ENCODE measurements at places on chromosomes 7 and 10.

DNA sequence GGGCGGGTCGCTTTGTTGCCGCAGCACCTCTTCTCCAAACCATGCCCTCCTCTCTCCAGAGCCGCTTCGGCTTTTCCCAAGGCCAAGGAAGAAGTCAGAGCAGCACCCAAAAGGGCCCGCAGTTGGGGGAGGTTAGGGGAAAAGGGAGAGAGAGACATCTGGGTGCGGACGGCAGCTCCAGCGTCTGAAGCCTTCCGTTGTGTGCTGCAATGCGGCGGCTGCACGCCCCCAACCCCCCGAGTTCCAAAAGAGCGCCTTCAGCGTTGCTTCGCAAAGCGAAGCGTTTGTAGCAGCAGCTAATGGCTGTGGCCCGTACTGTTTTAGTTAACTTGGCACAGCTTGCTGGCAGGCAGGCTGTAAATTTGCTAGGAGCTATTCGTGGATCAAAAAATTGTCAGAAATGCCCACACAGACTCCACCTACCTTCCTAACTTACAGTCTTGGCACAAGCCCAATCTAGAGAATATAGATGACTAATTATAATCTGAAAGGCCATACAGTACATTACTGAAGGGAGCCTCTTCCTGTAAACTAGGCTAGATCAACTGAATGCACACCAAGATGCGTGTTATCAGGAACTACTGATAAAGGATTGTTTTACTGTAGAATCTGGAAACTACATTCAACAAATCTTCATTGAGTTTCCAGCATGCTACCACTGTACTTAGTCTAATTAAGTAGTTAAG lies 1.1 kb upstream of the KBTBD2 start:
- DNase-seq, result peak; percentile 13

GRCh38 chr7:155996718-155997280 lies 184.5 kb upstream of the SHH start:
- no peak for DNase-seq

DNA sequence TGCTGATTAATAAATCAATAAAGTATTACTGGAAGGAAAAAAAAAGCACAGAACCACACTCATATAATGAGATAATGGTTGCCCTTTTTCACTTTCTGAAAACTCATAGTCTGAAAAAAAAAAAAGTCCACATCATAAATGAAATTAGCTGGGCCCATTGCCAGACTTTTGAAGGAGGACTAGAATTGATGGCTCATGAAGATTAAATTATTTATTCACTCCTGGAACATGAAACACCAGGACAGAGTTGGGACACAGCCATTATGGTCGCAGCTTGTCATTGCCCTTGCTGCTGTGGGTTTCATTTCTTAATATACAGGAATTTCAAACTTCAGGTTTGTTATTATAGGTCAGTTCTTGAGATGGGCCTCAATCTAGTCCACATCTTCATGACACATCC lies 91.9 kb downstream of the CNTNAP2 start:
- no peak for DNase-seq

GRCh38 chr7:33432821-33433220 lies 303.5 kb downstream of the BBS9 start:
- DNase-seq, result no peak

DNA sequence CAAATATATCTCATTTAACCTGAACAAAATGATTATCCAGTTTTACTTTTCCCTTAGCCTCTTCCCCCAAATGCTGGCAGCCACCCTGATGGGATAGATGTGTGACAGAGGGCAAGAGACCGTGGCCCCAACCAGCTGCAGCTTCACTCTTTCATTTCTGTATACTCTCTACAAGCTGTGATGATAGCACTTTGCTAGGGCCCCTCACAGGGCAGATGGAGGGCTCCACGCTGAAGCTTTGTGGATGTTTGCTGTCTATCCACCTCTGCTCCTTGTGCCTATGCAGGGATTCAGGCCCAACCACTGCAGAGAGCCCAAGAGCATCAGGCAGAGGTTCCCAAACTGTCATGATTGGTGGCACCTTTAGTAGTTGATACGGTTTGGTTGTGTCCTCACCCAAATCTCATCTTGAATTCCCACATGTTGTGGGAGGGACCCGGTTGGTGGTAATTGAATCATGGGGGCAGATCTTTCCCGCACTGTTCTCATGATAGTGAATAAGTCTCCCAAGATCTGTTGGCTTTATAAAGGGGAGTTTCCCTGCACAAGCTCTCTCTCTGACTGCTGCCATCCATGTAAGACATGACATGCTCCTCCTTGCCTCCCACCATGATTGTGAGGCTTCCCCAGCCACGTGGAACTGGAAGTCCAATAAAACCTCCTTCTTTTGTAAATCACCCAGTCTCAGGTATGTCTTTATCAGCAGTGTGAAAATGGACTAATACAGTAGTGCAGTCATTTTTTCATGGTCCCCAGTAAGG lies 20.1 kb downstream of the HTRA1 start:
- DNase-seq, result no peak

DNA sequence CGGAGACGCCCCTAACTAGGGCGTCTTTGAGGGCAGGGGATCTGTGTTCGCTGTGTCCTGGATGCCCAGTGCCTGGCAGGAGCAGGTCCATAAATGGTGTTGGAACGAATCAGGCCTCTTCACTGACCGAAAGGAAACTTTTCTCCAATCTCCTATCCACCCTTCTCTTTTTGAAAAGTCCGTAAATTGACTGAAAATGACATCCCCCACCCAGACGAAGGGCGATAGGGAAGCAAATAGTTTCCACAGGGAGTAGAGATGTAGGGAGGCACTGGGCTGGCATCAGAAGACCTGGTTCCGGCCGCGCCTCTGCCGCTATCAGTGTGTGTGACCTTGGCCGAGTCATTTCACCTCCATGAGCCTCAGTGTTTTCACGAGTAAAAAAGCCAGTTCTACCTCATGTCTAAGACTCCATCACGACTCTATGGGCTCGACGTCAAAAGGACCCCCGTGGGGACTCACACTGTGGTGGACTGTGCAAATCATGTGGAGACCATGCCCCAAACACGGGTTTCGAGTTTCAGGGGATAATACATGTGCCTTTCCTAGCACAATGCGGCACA lies 497 bp upstream of the RAB11FIP2 start:
- DNase-seq, result no peak

GRCh38 chr7:152501506-152501905 lies 65.7 kb upstream of the KMT2C start:
- DNase-seq, result no peak

GRCh38 chr10:12466704-12467305 lies 117.5 kb downstream of the CAMK1D start:
- no peak for DNase-seq

DNA sequence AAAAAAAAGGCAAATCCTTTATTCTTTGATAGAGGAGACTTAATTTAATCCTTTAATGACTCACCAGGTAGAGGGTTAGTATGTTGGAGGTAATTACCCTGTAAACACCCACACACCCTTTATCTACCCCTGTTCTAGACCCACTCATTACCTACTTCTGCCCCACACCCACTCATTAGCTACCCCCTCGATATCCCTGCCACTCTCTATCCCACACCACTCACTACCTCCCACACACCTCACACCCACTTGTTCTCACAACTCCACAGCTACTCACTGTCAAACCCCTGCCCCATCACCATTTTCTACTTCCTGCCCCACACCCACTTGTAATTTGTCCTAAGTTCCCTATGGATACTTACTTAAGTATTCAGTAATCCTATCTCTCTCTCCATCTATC lies 49.7 kb downstream of the SEC61G start:
- no peak for DNase-seq

GRCh38 chr10:13317474-13317873 lies 17.6 kb upstream of the PHYH start:
- no peak for DNase-seq
